OCI-M1 (cell line): ENCODE measurements at places on chromosomes 1 and 21.

DNA sequence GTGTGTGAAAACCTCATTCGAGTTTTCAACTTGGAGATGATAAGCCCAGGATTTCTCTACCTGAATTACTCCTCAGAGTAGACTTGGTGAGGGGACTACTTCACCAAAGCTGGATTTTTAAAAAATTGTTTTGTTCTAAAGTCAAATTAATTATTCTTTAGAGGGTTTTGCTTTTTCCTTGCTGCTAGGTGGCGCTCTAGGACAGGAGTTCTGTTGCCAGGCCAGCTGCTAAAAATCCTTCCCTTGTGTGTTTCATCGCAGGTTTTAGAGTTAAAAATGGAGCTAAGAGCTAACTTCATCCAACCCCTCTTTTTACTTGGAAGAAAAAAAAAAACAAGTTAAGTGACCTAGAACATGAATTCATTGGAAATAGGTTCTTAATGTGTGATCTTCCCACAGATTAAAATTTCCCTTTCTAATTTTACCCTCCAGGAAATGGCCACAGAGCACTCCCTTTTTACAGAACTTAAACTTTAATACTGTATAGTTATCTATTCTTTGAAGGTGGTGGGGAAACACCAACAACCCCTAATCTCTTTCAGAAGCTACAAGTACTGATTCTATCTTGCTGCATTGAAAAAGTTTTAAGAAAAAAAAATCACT, 36.7 kb upstream of the FAM163A start:
- DNase-seq: peak; percentile 77

- no peak for DNase-seq
Observed at GRCh38 chr1:22830041-22830566, 119.5 kb downstream of the EPHB2 start.

GRCh38 chr1:58887059-58887458, 103.2 kb upstream of the JUN start:
- DNase-seq: no peak

DNA sequence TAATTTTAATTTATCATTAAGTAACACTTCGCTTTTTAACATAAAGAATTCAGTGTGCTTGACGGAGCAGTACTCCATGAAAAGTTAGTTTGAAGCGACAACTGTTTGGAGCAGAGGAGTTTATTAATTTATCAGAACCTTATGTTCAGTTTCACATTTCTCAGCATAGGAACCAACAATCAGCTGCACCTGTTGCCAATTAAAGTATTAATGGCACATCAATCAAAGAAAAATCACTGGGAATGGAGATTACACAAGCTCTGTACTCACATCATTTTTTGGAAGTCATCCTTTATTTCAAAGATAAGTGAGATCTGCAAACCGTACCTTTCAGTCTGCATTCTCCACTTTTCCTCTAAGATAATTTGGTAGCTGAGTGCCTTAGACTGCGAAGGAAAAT, 344.6 kb downstream of the LMO4 start:
- DNase-seq: no peak

DNA sequence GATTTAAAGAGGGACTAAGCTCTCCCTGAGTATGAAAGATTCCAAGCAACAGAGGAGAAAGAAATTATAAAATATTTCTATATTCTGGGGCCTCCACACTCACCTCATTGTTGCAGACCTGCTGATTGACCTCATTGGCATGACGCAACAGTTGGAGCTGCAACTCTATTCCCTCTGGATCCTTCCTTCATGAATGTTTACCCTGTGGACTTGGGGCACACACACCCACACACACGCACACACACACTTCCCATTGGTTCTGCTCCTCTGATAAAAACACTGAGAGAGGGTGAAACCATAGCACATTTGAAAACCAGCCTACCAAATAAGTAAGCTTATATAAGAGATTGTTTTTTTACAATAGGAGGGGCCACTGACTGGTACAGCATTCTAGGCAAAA, 159.1 kb downstream of the BRINP2 start:
- DNase-seq: no peak

- no peak for DNase-seq
Observed at GRCh38 chr1:211708006-211708405, 32.6 kb upstream of the NEK2 start.
